Anterior cingulate cortex (tissue), 58 donors: ENCODE measurements at places on chromosomes 5 and 9.

DNA sequence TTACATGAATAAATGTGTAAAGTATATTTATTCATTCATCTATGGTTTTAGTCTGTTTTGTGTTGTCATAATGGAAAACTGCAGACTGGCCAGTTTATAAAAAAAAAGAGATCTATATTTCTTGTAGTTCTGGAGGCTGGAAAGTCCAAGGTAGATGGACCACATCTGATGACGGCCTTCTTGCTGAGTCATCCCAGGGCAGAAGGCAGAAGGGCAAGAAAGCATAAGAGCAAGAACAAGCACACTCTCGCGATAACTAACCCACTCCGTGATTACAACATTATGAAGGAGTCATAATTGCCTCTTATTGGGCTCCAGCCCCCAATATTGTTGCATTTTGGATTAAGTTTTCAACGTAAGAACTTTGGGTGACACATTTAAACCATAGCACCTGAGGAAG, 180.4 kb upstream of the DAB2 start:
- DNase-seq, result no peak

DNA sequence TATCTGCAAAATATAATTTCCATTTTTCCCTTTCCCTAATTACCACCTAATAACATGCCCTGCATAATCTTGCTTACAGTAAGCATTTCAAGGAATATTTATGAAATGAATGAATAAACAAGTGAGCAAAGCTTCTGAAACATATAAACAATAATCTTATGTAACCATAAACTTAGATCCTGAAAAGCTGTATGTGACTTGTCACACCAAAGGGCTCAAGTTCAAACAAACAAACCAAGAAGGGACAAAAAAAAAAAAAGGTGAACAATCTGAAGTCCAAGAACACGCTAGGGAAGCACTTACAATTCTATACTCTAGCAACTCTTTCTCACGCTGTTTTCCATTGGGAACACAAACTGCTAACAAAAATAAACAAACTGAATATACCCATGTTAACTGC, 36.3 kb downstream of the PLPP1 start:
- DNase-seq, result no peak

DNA sequence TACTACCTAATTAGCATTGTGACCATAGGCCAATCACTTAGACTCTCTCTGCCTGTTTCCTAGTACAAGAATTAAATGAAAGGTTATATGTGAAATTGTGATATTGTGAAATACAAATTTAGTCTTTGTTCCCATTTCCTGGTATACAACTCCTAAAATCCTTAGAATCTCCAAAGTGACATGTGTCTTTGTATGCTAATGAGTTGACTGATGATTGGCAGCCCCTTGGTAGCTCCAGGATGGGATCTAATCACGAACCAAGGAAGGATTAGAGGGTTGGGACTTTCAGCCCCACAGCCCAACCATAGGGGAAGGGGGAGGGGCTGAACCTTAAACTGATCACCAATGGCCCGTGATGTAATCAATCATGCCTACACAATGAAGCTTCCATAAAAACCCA, 31.6 kb downstream of the ATP6V0E1 start:
- DNase-seq, result no peak

GRCh38 chr9:3261484-3261883, 264.3 kb downstream of the RFX3 start:
- no peak for DNase-seq

DNA sequence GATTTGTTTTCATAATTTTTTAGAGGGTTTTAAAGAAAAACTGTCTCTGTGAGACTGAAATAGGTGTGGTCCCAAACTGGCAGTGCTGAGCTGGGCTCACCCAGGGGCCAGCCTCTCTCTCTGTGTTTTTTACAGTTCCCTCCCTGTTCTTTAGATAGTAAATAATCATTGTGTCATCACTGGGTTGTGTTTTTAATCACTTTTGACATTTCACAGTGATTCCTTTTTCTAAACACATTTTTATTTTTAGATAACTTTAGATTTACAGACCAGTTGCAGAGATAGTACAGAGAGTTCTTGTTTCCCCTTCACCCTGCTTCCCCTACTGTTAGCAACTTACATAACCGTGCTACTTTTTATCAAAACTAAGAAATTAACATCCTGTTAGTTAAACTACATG, 44.4 kb downstream of the MAP1B start:
- DNase-seq, result no peak

- DNase-seq, result peak; percentile 56
These were observed 51.8 kb upstream of the GALNT10 start for GRCh38 chr5:154138701-154139100.

GRCh38 chr5:133868946-133869518, 99.4 kb downstream of the C5orf15 start:
- peak; percentile 64 for DNase-seq

GRCh38 chr5:130213607-130214006, 309.3 kb downstream of the CHSY3 start:
- DNase-seq, result no peak

DNA sequence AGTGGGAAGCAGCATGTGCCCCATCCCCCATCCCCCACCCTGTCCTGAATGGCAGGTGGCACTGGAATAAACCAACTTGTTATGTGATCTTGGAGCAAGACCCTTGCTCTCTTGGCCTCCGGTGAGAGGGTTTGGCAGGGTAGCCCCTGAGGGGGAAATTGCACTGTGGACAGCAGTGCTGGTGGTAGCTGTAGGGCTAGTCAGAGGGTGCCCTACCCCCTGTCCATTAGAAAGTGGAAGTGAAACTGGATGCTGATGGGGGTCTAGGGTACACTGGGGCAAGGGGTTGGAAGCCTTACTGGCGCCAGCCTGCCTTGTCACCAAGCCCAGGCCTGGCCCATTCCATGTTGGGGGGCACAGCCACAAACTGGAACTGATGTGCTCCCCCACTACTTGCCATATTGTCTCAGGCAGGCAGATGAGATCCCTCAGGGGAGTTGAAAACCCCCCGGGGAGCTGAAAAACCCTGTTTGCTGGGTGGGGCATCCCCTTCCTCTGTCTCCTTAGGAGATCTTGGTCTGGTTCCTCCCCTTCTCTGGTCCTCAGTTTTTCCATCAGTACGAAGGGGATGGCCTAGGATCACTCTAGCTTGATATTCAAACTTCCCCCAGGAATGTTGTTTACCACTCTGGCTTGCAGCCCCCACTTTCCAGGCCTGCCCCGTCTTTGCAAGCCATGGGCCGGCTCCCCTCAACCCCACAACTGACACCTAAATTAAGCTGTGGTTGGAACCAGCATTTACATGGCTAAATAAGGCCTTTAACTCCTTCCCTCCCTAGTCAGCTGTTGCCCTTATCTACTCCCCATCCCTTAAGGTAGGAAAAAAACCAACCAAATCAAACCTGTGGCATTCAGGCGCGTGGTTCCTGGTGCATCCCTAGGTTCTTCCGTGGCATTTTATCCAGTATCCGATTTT, 14.4 kb upstream of the SYNPO start:
- no peak for DNase-seq

- no peak for DNase-seq
These were observed 1.7 kb downstream of the GRHPR start for GRCh38 chr9:37424204-37424685.

DNA sequence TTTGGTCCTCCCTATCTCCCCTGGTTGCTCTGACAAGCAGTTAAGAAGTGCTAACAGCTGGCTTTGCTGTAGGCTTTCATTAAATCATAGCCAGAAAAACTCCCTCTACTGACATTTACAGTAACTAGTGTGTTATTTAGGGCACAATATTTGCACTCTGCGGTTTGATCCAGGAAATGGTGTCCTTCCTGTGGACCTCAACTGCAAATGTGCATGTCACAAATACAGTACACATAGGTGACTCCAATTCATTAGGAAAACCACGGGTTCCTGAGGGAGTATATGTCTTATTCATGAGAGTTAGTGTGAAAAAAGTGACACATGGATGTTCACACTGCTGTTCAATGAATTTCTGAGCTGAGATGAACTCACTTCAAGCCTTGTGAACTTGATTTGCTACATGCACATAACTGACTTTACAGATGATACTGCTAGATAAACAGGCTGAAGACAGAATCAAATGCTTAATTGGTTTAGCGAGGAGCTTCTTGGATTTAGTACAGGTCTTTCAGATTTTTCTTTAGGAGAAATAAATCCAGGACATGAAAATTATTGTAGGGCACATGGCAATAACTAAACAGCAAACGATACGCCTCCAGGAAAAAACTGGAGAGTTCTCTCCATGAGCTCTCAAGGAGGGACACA, 281.5 kb downstream of the EFNA5 start:
- no peak for DNase-seq

DNA sequence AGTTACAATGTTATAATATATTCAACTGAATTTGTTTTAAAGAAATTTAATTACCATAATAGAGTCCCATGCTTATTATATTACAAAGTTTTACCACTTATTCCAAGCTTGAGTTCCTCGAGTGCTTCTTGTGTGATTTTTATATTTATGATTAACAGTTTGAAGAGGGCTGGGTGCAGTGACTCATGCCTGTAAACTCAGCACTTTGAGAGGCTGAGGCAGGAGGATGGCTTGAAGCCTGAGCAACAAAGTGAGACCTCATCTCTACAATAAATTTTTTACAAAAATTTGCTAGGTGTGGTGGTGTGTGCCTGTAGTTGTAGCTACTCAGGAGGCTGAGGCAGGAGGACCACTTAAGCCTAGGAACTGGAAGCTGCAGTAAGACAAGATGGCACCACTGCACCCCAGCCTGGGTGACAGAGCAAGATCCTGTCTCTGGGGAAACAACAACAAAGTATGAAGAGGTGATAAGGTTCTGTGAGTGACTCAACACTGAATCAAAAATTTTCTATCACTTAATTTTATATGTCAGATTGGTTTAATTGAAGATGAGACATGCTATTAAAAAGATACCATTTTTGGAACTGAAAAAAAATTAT, 9.2 kb downstream of the POC5 start:
- no peak for DNase-seq

DNA sequence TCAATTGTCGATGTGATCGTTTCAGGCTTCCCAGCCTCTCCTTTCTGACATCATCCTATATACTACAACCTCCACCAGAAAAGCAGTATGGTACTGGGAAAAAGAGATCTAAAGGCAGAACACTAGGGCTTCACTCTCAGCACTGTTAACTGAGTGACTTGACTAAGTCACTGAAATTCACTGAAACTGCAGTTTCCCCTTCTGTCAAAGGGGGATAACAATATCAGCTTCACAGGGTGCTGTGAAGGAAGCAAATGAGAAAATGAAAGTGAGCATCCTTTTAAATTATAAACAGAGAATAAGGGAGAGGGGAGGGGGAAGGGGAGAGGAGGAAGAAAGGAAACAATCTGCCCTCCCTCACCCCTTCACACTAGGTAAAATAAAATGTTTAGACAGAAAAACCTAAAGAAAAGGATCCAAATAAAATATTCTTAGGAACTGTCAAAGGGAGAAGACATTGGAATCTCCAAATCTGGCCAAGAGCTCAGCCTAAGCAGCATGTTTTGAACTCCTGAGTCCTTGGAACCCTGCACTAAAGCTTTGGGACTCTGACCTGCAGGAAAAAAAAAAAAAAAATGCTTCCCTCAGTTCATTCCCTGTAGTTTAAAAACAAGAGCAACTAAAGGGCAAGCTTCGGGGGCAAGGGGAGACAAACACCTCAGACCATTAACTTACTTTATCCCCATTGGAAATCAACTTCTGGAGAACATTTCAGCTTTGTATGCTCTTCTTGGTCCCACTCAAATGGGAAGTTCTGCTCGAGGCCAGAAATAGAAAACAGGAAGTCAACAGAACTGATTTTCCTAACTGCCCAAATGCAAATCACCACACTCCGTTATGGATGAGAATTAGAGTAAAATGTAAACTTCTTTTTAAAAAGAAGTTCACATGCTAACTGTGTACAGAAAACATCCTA, 178.3 kb downstream of the DEPDC1B start:
- no peak for DNase-seq

GRCh38 chr5:168176251-168176650, 115.2 kb upstream of the WWC1 start:
- no peak for DNase-seq

GRCh38 chr5:150694612-150695011, 6.2 kb downstream of the RBM22 start:
- no peak for DNase-seq

- no peak for DNase-seq
These were observed 72.8 kb downstream of the STARD4 start for GRCh38 chr5:111439473-111440075.

DNA sequence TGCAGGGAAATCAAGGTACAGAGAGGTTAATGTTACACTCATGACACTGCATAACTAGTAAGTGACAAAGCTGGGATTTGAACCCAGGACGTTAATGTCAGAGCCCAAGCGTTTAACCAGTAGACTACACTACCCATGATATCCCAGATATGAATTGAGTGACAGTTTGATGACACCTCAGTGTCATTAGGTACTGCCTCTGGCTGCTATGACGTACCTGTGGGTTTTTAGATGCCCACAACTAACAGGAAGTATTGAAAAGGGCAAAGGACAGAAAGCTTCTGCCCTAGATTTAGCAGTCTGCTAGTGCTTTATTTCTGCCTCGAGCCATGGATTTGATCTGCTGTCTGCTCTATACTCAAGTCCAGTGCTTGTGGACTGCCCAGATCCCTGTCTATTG, 56.2 kb downstream of the GLRA1 start:
- no peak for DNase-seq

GRCh38 chr5:33049842-33050241, 338.7 kb downstream of the NPR3 start:
- no peak for DNase-seq

GRCh38 chr9:17230646-17231045, 95.8 kb downstream of the CNTLN start:
- DNase-seq, result no peak

DNA sequence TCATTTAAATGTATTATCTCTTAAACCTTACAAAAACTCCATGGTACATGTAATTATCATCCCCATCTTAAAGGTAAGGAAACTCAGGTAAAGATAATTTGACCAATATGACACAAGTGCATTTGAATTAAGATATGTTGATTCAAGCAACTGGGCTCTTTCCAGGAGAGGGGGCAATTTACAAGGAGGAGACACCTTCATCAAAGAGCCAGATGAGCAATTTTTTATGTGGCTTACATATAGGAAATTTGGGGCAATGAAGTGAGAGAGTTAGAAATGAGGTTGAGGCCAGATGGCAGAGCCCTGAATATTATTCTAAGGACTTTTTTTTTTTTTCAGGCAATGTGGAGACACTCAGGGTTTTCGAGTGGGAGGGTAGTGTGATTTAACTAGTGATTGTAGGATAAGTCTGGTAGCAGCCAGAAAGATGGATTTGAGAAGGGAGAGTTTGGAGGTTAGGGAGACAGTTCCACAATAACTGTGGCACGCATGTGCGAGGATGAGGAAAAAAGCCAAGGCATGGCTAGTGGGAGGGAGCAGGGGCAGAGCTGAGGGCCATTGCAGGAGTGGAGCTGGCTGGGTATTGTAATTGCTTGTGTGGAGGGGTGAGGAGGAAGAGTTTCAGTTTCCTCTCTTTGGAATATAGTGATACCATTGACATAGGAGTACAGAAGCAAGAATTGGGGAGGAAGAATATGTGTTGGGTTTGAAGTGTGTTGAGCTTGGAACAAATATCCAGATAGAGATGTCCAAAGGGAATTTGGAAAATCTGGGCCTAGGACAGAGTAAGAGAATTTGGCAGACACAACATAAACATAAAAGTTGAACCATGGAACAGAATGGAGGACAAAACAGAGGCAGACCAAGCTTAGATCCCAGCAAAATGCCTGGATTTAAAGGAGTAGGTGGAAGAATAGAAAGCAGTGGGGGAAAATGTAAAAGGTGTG, 72.0 kb downstream of the ACTBL2 start:
- DNase-seq, result no peak
